ENCODE measurements at places on chromosomes 2 and 18. TPM values are rescaled to one million over a fixed set of nuclear protein-coding genes. Genes with fewer than 3 reads are reported as not detected.

RAPGEF4 gene
- 1.8 TPM for total RNA-seq

CD8B gene
- not detected for total RNA-seq

SLC40A1 gene
- 1.7 TPM for total RNA-seq

MEIS1 gene
- 44.3 TPM for total RNA-seq

CAPN14 gene
- total RNA-seq = under 0.01 TPM

LAMA1 gene
- 6.2 TPM for total RNA-seq

INO80C gene
- total RNA-seq = 7.6 TPM

NFE2L2 gene
- total RNA-seq = 38.5 TPM

TLX2 gene
- 0.34 TPM for total RNA-seq

GPR45 gene
- total RNA-seq = not detected

INHBB gene
- not detected for total RNA-seq

PRKAG3 gene
- not detected for total RNA-seq

STPG4 gene
- not detected for total RNA-seq

AGXT gene
- total RNA-seq = not detected

POTEE gene
- not detected for total RNA-seq

RNF152 gene
- 1.9 TPM for total RNA-seq

C2orf81 gene
- total RNA-seq = 3.7 TPM

DNER gene
- 3.0 TPM for total RNA-seq

CHRNA1 gene
- total RNA-seq = 0.15 TPM

ATP6V1B1 gene
- 4.4 TPM for total RNA-seq

KCNE4 gene
- total RNA-seq = 2.0 TPM
